PC-3 (cell line): ENCODE measurements at places on chromosomes 1 and 21. TPM values are rescaled to one million over a fixed set of nuclear protein-coding genes. Genes with fewer than 3 reads are reported as not detected.

GRCh38 chr1:200496937-200497336 lies 87.1 kb upstream of the ZNF281 start:
- DNase-seq = no peak

GRCh38 chr1:228454238-228454637 lies 32.9 kb upstream of the RNF187 start:
- DNase-seq = no peak

GRCh38 chr1:11550664-11551283 lies 71.8 kb downstream of the DISP3 start:
- DNase-seq = peak; percentile 81

DNA sequence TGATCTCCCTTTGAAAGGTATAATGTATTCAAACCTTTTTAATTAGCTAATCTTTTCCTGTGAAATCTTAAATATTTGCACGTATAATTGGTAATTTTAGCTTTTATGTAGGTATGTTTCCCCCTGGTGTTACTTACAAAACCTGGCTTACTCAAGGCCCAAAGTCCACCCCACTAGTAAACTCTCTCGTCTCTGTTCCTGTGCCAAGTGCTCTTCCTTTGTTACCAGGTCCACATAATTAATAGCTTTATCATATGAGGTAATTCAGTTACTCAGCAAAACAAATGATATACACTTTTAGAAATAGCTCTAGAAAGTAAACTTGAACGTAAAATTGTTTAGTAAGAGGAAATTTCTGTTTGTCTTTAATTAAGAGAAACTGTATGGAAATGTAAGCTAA lies 36.7 kb downstream of the NFIA start:
- DNase-seq = no peak

- DNase-seq = no peak
Observed at GRCh38 chr21:46243325-46243724, 14.8 kb upstream of the LSS start.

- DNase-seq = no peak
Observed at GRCh38 chr1:235939480-235939775, 72.7 kb upstream of the LYST start.

DNA sequence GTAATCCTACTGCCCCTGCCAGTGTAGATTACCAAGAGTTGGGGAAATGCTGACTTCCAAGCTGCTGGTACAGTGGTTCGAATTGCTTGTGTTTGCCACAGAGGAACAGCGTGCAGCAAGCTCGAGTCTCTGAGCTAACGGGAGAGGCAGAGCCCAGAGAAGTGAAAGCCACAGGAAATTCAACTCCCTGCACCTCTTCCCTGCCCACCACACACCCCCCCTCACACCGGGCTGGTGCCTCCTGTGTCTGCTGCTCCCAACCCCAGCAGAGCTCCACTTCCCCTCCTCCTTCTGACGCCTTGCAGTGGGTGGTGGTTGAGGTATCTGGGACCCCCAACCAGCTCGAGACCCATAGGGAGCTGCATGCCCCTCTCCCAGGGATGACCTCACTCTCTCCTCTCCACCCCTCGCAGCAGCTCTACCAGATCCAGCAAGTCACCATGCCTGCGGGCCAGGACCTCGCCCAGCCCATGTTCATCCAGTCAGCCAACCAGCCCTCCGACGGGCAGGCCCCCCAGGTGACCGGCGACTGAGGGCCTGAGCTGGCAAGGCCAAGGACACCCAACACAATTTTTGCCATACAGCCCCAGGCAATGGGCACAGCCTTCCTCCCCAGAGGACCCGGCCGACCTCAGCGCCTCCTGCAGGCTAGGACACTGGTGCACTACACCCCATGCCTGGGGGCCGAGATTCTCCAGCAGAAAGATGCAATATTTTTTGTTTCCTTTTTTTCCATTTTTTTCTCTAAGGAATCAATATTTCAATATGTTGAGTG lies 13.1 kb upstream of the KCNQ4 start:
- DNase-seq = no peak

GRCh38 chr1:47887060-47887459 lies 110.1 kb downstream of the TRABD2B start:
- DNase-seq = no peak

DNA sequence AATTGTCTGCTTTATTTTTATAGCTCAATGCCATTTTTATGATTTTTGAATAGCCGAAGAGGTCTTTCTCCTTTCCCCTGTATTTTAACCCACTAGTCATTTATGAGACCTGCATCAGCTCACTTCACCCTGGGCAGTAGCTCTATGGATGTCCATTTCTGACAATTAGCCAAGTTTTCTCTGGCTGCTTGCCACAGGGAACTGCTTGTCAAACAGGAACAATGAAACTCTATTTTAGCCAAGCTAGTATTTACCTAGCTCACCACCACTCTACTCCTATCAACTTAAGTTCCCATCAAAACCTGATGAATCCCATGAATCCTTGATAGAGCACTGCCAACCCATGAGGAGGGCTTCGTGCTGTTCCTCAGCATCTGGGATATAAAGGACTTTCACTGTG lies 406.7 kb downstream of the RWDD3 start:
- DNase-seq = peak; percentile 59

- peak; percentile 52 for DNase-seq
Observed at GRCh38 chr1:121417325-121417923, 232.6 kb downstream of the SRGAP2C start.

- no peak for DNase-seq
Observed at GRCh38 chr1:67372898-67373297, 57.3 kb downstream of the SERBP1 start.

DNA sequence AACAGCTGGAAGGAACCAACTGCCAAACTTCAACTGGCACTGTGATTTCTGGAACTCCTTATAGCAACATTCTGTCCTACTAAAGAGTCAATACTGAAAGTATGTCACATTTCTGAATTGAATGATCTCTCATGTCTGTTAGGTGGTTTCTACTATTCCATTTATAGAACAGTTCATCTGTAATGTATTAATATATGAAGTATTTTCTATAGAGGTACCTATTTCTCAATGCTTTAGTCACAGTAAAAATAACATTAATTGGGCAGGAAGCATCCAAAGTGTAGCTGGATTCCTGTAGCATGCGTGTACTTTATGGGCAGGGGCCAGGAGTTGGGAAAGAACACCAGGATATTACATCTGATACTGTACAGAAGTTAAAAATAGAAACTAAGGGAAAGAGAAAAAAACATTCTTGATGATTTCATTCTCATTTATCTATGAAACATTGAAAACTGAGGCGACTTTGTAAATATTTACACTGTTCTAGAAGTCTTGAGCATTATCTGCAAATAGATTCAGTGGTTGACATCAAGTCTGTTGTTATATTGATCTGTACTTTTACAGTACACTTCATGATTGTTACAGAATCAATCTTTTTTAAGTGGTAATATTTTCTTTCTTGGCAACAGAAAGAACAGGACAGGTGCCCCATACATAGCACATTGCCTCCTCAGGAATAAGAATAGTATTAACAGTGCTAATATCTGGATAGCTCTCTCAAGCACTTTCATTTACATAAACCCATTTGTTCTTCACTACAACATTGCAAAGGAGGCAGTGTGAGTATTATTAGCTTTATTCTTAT lies 6.2 kb upstream of the ZNF281 start:
- DNase-seq = peak; percentile 100

GRCh38 chr1:148318123-148318903 lies 164.8 kb downstream of the PPIAL4G start:
- no peak for DNase-seq

- DNase-seq = no peak
Observed at GRCh38 chr1:109632671-109633346, 13.2 kb downstream of the AMPD2 start.

GRCh38 chr1:58927722-58928085 lies 143.9 kb upstream of the JUN start:
- peak; percentile 37 for DNase-seq

DNA sequence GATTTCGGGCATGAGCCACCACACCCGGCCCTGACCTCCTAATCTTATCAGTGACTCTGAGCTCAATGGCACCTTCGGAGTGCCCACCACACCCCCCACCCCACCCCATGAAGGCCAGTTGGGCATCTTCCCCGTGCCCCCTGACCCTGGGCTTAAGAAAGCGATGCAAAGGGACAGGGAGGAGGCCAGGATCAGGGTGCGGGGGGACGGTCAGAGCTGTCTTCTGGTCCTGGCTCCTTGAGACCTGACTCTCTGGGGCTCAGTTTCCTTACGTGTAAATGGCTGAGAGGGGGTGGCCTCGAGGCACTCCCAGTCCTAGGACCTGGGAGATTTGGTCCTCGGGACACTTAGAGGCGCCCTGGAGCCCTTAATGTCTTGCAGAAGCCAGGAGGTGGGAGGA lies 103.9 kb upstream of the VAMP3 start:
- DNase-seq = no peak

DNA sequence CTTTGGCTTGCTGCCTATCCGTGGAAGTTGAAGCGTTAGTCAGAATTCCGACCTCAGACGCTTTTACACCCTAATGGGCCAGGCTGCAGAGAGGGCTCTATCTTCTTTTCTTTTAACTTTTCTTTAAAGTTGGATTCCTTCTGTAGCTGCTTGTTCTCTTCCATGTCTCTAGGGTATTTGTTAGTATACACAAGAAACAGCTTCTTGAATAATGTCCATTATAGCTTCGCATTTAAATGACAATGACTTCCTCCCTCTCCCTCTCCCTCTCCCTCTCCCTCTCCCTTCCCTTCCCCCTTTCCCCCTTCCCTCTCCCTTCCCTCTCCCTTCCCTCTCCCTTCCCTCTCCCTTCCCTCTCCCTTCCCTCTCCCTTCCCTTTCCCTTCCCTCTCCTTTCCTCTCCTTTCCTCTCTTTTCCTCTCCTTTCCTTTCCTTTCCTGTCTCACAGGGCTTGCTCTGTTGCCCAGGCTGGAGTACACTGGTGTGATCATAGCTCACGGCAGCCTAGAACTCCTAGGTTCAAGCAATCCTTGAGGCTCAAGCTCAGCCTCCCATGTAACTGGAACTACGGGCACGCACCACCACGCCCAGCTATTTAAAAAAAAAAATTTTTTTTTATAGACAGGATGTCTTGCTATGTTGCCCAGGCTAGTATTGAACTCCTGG lies 33.0 kb downstream of the RIPPLY3 start:
- no peak for DNase-seq

GRCh38 chr1:10873189-10873588 lies 76.7 kb upstream of the CASZ1 start:
- no peak for DNase-seq

- DNase-seq = no peak
Observed at GRCh38 chr1:61173118-61173517, 90.8 kb downstream of the NFIA start.

DNA sequence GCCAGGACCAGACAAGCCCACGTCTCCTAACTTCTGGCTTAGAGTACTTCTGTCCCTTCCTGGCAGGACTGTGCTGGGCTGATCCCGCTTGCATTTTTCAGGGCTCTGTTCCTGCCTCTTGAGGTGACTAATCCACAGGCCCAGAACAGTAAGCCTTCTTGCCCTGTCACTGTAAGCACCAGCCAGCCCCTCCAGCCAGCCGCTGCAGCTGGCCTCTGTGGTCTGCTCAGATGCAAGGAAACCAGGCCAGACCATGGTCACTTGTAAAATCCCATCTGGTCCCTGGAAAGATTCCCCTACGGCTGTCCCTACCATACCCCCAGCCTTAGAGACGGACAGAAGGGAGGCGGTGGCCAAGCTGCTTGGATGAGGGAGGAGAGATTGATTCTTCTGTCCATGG lies 74.2 kb downstream of the KIRREL1 start:
- no peak for DNase-seq

The PTGFR gene
- 6.8 and 7.8 TPM in 2 replicates for total RNA-seq

The TSACC gene
- 0.51 and 1.3 TPM in 2 replicates for total RNA-seq

The RXRG gene
- not detected in 2 replicates for total RNA-seq

The TSPAN1 gene
- 33.3 and 33.7 TPM in 2 replicates for total RNA-seq

The ADORA1 gene
- 1.4 and 3.9 TPM in 2 replicates for total RNA-seq

The KCNA3 gene
- not detected in 2 replicates for total RNA-seq

The SH3BGRL3 gene
- 181 and 193 TPM in 2 replicates for total RNA-seq

The PROK1 gene
- not detected in 2 replicates for total RNA-seq

The CCDC30 gene
- 0.46 and 0.58 TPM in 2 replicates for total RNA-seq

The ERICH3 gene
- not detected in 2 replicates for total RNA-seq
